ENCODE measurements at places on chromosomes 3 and 15.

DNA sequence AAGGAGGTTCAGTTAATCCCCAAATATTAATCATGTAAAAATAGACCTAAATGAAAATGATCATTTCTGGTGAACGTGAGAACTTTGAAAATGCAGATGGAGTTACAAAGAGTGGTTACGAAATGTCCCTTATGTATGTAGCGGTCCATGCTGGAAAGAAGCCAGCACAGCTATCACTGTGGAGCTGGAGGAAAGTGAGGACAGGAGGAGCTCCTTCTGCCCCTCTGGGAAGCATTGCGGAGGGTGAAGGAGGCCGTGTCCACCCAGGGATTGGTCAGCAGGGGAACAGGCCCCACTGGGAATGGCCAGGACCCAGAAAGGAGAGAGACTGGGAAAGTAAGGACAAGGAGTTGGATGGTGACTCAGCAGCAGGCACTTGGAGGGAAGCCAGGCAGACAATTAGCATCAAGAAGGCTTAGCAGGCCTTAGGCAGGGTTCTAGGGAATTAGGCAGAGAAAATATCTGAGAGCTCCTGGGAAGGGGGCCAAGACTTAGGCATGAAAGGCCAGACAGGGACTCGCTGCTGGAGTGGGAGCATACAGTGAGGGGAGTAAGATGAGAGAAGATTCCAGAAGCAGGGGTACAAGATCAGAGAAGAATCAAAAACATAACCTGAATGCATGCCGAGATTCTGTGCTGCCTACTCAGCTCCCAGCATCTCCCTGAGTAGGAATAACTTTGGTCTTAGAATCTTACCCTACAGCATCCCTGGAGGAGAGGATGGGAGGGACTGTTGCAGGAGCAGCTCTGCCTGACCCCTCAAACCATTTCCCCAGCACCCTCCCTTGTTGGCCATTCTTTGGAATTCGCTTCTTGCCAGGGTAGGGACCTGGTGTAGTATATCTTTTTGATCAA lies 171.0 kb upstream of the UMPS start:
- no peak for DNase-seq

- DNase-seq = no peak
Observed at GRCh38 chr15:36110659-36110993, 468.8 kb upstream of the CDIN1 start.

DNA sequence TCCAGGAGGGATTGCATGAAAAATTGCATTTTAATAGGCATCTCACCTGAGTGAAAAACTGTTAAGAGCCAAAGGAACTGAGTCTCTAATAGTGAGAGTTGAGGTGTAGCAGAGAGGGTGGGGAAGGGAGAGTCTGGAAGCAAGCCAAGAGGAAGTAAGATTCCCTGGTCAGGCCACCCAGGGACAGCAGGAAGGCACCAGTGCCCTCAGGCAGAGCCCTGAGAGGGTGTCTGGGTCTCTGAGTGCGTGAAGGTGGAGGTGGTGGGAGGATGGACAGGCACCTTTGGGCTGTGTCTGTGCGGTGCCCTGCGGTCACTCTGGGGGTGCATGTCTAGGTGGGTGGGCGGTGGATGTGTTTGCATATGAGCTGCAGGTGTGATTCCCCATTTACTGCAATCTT lies 300.4 kb upstream of the ROPN1 start:
- DNase-seq = no peak

GRCh38 chr3:87207460-87207859 lies 19.6 kb upstream of the CHMP2B start:
- DNase-seq = no peak

- DNase-seq = no peak
Observed at GRCh38 chr15:58282060-58282708, 144.0 kb downstream of the AQP9 start.
